NCI-H1694 treated with DMSO at 0.1 percent for 48 hours (cell line): ENCODE measurements at places on chromosomes 12 and 14.

DNA sequence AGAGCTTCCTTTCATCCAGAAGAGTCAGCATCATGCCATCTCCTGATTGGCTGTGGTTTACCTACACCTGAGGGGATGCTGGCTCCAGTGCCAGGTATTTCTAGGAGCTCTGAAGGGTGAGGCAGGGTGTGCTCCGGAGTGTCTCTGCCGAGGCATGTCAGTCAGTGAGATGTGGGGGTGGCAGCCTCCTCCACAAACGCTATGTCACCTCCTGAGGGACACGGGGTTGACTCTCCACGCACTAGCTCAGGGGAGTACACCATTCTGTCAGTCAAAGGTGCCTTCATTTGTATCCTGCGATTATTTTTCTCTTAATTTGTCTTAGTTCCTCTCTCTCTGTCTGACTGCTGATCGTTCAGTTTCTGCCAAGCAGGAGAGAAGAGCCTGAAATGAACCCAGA is 604.5 kb downstream of the VRK1 start:
- DNase-seq, result no peak

- no peak for DNase-seq
Measured at GRCh38 chr12:128420163-128420562, 153.2 kb downstream of the TMEM132C start.

- no peak for DNase-seq
Measured at GRCh38 chr14:65357113-65357512, 55.4 kb upstream of the FUT8 start.

DNA sequence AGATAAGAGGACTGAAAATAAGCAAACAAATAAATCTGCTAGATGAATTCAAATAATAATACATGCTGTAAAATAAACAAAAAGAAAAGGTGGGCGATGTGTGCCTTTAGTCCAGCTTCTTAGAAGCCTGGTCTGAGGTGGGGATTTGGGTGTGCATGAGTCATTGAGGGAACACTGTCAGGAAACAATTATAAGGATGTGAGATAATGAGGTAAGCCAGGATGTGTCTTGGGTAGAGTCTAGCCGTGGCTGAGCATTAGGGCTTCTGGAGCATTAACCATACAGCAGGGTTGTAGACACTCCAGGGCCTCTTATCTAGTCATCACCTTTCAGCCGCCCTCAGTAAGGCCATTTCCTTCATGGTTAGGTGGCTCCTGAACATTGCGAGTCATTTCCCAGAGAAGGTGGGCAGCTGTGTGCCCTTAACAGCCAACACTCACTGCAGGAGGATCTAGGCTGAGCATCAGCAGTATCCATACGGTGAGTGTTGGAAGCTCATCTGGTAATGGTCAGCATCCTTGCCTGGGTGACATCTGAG is 405.6 kb downstream of the GLT1D1 start:
- no peak for DNase-seq

- no peak for DNase-seq
Measured at GRCh38 chr14:105197211-105197641, 16.1 kb upstream of the NUDT14 start.

- DNase-seq, result peak; percentile 19
Measured at GRCh38 chr12:19507823-19508222, 68.5 kb downstream of the AEBP2 start.

DNA sequence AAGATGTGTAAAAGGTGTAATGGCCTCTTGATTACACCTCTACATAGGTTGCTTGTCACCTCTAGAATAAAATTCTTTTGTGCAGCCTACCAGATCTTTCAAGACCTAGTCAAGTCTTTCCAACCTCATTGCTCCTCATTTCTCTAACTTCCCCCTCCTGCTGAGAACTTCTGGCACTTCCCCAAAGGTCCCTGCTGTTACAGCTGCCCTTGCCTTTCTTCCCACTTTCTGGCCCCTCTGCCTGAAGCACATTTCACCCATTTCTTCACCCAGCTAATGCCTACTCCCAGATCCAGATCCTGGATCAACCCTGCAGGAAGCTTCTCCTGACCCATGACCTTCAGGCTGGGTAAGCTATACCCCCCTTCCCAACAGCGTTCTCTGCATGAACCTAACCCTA is 1.5 kb downstream of the TSHR start:
- no peak for DNase-seq

- DNase-seq, result no peak
Measured at GRCh38 chr14:77502109-77502782, 3.6 kb upstream of the ISM2 start.

DNA sequence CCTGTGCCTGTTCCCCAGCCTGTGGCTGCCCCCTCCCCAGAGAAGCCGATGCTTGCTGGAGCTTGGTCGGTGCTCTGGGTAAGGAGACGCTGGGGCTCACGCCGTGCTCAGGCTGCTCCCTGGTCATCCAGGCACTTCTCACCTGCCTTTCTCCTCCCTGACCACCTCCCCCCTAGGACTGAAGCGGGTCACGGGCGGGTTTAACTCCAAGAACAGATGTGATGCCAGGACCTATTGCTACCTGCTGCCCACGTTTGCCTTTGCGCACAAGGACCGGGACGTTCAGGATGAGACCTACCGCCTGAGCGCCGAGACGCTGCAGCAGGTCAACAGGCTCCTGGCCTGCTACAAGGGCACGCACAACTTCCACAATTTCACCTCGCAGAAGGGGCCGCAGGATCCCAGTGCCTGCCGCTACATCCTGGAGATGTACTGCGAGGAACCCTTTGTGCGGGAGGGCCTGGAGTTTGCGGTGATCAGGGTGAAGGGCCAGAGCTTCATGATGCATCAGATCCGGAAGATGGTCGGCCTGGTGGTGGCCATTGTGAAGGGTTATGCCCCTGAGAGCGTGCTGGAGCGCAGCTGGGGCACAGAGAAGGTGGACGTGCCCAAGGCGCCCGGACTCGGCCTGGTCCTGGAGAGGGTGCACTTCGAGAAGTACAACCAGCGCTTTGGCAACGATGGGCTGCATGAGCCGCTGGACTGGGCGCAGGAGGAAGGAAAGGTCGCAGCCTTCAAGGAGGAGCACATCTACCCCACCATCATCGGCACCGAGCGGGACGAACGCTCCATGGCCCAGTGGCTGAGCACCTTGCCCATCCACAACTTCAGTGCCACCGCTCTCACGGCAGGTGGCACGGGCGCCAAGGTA is 8.4 kb upstream of the EP400 start:
- no peak for DNase-seq

DNA sequence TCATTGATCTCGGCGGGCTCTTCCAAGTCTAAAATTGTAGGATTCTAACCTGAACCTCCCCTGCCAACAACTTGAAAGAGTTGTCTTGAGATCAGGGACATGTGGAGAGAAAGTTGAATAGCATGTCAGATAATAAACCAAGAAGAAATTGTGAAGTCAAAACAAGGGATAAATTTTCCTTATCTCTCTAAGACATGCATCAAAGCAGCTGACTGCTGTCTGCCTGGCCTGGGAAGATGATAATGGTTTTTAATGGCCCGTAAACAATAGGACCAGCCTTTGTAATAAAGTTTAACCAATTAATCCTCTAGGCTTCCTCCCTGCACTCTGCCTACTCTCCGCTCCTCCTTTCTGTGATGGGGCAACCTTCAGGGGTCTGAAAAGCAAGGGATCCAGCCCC is 67.9 kb downstream of the DPF3 start:
- DNase-seq, result no peak

DNA sequence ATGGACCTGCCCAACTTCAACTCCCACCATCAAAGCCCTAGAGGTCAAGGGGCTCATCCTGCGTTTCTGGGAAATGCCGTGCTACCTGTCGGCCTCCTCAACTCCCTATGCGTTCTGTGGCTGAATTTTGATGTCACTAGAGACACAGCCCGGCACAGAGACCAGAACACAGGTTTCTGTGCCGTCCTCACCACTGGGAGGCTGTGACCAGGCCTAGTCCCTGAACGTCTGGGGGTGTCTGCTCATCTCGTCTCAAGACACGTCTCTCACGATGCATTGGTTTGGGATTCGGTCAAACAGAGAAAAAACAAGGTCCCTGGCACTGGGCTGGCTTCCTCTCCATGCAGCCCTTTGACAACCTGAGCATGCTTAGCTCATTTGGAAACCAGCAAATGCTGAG is 33.5 kb downstream of the SLC15A4 start:
- no peak for DNase-seq

DNA sequence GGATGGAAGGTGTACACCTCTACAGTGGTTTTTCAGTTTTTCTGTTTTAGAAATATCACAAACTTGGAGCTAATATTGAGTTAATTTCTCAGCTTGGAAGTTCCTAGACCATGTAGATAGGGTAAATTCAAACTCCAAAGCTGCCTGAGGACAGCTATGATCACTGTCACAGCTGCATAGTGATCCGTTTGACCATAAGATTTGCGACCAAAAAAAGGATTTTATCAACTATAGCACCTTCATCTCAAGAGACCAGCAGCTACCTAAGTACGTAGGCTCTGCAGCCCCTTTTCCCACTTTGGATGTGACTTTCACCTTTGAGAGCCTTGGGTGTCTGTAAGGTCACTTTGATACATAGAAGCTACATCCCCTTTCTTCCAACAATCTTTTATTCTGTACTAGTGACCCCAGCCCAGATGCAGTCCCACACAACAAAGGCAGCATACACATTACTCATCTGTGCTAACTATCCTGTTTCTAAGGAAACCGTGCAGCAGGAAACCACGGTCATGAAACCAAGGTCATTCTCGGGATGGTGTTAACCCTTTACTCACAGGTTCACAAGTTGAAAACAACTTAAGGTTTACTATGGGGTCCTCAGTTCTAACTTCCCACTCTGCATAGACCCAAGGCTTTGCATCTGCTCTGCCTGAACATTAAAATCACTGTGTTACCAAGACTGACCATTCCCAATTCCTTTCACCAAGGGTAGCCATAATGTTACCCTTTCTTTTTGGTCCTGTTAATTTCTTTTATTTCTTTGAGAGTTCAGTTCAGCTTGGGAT is 75.4 kb downstream of the IFT81 start:
- DNase-seq, result peak; percentile 3

DNA sequence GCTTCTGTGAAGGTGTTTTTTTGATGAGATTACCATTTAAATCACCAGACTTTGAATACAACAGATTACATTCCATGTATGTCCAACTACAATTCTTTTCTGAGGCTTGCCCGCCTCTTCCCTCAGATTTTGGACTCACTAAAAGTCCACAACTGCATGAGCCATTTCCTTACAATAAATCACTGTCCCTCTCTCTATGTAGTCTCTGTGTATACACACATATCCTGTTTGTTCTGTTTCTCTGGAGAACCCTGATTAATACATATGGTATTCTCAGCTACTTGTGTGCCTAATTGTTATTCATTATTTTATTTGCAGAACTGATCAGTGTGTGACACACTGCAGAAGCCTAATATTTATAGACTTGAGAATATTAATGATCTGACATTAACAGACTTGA is 2.4 kb upstream of the MIPOL1 start:
- no peak for DNase-seq

GRCh38 chr12:21526721-21527345 is 737 bp downstream of the SPX start:
- DNase-seq, result peak; percentile 38

GRCh38 chr14:52355016-52355431 is 40.9 kb downstream of the PTGER2 start:
- no peak for DNase-seq

GRCh38 chr12:71653137-71653536 is 10.5 kb downstream of the ZFC3H1 start:
- no peak for DNase-seq
